ENCODE measurements at places on chromosomes 13 and 19.

DNA sequence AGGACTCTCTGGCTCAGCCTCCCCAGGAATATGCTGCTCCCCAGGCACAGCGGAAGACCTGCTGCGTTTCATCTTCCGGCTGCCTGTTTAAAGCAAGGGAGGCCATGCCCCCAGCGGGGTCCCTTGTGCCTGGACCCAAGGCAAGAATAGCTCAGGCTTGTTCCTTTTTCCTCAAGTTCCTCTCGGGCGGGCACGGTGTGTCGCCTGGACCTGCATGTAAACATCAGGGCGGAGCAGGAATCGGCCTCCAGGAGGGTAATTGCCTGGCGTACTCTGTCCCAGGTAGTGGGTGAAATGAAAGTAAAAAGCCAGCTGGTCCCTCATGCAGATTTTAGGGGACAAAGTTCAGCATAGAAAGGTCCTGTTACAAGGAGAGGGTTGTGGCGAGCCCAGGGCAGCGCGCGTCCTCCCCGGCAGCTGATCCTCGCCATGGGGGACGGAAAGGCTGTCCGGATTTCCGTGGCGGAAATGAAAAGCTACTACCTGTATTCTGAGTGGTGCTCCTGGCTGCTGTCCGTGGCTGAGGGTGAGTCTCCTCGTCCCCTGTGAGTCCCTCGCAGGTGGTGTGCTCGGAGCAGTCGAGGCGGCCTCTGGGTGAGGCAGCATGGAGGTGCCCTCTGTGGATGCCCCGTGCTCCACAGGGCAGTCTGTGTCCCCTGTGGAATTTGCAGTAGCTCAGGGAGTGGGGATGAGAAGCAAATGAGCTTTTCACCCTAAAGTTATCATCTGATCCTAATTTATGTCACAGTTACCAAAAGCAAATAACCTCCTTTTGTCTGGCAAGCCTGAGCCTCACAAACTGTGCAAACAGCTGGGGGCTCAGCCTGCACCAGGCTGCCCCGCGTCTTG, 16.2 kb downstream of the MCF2L start:
- no peak for DNase-seq

DNA sequence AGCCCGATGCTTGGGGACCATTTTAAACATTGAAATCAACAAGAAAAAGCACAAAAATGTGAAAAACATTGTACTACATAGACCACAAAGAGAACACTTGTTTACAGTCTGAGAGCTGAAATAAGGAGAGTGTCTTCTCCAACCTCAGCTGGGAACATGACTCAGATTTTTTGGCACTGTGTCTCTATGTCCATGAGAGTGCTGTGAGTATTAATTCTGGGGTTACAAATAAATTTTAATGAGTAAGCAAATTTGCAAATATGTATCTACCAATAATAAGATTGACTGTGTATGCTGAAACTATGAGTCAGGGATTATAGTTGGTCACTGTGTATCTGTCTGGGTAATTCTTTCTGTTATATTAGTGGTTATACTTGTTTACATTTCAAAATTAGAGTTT, 174.0 kb downstream of the DCT start:
- DNase-seq: no peak

GRCh38 chr19:38519988-38520387, 86.5 kb downstream of the RYR1 start:
- no peak for DNase-seq

GRCh38 chr19:33953592-33953991, 156.9 kb downstream of the KCTD15 start:
- DNase-seq: no peak

DNA sequence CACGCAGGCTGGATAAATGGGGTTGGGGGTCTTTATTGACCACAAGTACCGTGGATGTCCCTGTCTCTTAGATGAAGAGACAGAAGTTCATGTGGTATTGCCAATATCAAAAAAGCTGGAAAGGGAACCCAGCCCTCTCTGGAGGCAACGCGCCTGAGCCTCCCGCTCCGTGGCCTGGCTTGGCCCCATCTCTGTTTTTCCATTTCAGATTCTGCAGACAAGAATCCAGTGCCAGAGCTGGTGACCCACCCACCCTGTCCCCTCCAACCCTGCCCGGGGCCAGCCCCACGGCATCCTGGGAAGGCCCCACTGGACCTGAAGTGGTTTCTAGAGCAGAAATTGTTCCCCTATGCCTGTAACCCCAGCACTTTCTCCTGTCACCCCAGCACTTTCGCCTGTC, 57.7 kb downstream of the PTPRS start:
- no peak for DNase-seq

DNA sequence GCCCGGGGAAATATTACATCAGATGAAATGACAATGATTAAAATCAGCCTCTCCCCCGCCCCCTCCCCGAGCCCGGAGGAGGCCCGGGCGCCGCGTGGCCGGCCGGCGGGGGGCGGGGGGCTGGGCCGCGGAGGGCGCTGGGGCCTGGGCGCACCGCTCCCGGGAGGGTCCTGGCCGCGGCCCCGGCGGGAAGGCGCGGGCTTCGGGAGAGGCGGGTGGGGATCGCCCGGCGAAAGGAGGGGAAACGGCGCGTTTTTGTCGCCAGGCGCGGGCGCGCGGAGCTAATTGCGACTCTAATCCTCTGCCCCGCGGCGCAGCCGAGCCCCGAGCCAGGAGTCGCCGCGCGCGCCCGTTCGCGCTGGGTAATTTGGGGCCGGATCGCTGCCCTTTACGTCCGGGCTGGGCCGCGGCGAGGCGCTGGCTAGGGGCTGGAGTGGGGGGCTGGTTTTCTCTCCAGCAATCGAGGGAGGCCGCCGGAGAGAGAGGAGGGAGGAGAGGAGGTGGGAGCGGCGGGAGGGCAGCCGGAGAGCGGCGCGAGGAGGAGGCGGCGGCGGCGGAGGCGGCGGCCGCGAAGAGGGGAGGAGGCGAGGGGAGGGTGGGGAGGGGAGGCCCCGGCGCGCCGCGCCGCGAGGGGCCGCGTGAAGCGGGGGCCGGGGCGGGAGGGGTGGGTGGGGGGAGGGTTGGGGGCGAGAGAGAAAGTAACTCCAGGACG, at the start of gene KCTD15:
KCTD15 (plus strand) TSS at position 707 of the 712 bp plus-strand sequence. CDS start 3,585 bp downstream, outside the sequence.
- DNase-seq: no peak

DNA sequence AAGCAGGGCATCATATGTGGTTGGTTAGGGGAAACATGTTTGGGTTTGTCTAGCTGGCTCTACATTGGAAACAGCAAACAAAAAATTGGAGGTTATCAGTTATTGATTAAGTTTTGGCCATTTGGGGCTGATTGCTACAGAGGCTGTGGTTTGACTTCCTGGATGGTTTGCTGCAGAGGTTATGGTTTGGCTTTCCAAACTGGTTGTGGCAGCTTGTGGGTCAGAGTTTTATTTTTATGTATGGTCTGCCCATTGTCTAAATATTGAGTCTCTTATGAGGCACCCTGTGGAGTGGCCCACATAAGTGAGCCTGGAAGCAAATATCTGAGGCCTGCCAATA, 261.6 kb downstream of the GPC5 start:
- no peak for DNase-seq

GRCh38 chr13:35349673-35350278, 126.7 kb downstream of the MAB21L1 start:
- no peak for DNase-seq

DNA sequence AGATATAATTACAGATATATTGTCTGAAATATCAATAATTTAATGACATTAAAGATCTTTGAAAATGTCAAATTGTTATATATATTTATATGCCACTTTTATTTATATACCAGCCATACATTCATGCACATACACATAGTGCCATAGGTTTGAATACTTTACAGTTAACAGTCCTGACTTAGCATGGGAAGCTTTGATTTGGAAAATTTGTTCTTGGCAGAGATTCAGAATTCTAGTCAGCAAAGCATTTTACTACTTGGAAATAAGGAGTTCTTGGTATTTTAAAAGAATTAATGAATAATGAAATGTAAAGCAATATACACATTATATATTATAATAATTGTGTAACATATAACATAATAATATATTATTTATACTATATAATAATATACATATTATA, 277.0 kb upstream of the PCDH20 start:
- DNase-seq: no peak

GRCh38 chr13:106917024-106917571, 349.2 kb upstream of the ARGLU1 start:
- no peak for DNase-seq

GRCh38 chr13:103282571-103283450, 216.6 kb upstream of the SLC10A2 start:
- no peak for DNase-seq

- no peak for DNase-seq
Observed at GRCh38 chr13:51549050-51549449, 35.2 kb upstream of the WDFY2 start.
